Epithelial cell of esophagus (primary cell): ENCODE measurements at places on chromosomes 1 and 21.

- peak; percentile 70 for DNase-seq
Observed at GRCh38 chr1:91583326-91583755, 82.7 kb downstream of the CDC7 start.

DNA sequence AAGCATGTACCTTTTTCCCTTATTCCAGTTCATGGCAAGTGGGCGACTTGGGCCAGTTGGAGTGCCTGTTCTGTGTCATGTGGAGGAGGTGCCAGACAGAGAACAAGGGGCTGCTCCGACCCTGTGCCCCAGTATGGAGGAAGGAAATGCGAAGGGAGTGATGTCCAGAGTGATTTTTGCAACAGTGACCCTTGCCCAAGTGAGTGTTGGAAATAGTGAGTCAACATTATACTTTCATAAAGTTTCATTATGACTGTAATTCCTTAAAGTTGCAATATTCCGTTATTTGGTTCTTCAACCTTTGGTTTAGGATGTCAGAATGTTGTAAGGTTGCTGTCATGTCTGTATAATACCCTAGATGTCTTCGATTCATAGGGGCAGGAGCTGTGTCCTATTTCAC, 230.5 kb downstream of the TPR start:
- no peak for DNase-seq

DNA sequence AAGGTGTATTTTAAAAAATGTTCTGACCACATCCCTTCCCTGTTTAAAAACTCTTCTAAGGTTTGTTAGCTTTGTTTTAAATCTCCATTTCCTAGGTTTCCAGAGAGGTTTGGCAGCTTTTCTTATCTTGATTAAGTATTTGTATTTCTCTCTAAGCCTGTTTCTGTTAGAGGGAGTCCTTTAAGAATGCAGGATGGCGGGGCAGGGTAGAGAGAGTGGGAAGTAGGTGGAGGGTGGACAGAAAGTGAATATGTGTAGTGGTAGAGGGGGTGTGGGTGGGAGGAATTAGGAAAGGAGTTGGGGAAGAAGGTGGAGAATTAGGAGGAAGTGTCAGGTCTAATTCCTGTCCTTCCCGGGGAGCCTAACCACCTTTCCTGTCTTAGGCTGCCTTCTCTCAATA, 21.2 kb upstream of the SERBP1 start:
- no peak for DNase-seq

DNA sequence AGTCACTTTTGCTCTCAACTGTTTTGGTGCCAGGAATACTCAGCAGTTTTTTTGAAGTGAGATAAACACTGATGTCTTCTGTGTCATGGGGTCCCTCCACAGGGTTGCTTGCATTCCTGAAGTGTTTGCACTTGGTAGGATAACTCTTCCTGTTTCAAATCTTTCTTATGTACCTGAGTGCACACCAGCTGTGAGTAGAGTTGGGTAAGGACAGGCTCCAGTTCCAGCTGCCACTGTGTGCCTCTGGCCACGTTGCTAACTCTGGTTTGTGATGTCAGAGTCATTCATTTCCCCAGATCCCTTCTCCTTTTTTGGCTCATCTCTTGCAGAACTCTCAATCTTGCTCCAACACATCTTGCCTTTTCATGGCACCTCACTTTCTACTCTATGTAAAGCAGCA, 356.3 kb upstream of the B3GALT2 start:
- peak; percentile 7 for DNase-seq

DNA sequence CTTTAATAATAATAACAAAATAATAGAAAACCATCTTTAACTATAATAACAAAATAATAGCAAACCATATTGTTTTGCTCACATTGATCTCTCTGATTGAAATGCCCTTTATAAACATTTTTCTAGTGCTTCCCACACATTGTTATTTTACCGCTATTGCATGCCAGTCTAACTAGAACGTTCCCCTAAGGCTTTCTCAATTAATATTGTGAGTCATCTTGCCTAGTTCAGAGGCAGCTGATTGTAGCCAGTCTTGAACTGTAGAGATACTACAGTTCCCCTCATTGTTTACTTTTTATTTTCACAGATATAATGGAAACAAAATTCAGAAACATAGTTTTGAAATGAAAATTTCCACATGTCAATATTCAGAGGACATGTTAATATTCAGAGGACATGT, 192.3 kb upstream of the ADGRL4 start:
- DNase-seq: peak; percentile 76

- DNase-seq: no peak
Observed at GRCh38 chr1:232983375-232983774, 33.0 kb downstream of the NTPCR start.

DNA sequence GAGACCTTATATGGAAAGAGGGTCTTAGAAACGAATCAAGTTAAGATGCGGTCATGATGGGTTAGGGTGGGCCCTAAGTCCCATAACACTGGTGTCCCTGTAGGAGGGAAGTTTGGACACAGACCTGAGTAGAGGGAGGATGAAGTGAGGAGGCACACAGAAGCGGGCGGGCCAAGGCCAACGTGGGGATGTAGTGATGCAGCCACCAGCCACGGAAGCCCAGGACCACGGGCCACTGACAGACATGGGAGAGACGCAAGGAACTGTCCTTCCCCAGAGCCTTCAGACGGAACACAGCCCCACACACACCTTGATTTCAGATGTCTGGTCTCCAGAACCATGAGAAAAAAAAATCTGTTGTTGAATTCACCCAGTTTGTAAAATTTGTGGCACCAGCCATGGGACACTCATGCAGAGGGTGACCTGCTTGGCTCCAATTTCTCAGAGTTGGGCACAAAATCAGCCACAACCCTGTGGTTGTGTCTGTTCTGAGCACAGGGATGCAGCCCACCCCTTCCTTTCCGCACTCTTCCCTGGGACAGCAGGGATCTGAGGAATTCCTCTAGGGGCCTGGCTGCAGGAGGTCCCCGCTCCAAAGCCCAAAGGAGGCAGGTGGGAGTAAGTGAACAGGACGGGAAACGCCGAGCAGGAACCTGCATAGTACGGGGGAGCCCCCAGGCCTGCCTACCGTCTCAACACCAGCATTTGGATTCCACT, 61.1 kb downstream of the RIPK4 start:
- DNase-seq: no peak

GRCh38 chr1:178037510-178038253, 56.2 kb upstream of the RASAL2 start:
- peak; percentile 62 for DNase-seq

GRCh38 chr1:145917595-145917994, 922 bp downstream of the PEX11B start:
- DNase-seq: no peak

DNA sequence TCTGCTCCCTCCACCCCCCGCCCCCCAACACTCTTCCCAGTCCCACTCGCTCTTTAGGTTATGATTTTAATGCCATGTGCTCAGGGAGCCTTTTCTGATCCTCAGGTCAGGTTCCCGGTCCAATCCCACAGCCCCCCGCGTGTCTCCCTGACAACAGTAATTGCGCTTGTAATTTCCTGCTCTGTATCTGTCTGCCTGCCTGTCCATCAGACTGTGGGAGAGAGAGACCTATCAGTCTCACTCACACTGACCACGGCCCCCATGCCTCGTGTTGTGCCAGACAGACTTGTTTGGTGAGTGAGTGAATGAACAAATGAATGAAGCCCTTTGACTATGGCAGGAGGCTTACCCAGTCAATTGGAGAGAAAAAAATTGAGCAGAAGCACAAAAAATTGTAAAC, 50.8 kb upstream of the ECE1 start:
- DNase-seq: no peak

DNA sequence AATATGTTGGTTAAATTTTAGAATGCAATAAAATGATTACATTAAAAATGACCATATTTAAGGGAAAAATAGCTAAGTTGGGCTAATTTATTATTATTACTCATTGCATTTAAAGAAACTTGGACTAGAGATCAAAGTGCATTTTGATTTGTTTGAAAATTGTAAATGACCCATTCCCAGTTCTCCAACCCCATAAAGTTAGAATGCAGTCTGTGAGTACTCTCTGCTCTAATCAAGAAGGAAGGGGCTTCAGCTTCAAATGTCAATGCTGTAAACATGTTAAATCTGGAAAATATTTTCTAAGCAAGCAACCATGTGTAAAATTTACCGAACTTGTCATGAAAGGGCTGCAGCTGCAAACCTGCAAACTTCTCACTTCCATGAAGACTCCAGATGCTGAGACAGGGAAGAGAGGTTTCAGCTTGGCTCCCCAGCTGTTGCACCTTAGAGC, 232.7 kb downstream of the TTLL7 start:
- no peak for DNase-seq

- no peak for DNase-seq
Observed at GRCh38 chr1:37999430-38000232, 5.7 kb downstream of the FHL3 start.

GRCh38 chr1:201475915-201476669, 7.1 kb upstream of the PHLDA3 start:
- DNase-seq: peak; percentile 97

DNA sequence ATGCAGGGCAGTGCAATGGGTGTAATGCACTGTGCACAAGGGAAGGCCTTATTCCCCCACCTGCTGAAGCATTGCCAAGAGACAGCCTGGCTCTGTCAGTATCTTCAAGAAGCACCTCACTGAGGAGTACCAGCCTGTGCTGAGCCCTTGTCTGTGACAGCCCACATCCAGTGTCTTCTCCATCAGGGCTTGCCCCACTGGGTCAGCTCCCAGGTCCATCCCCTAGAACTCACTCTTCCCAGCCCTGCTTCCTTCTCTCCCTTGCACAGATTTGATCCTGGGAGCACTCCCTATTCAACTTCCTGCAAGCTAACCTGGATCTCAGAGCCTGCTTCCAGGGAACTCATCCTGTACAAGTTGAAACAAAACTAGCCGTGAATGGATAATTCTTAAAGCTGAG, 33.6 kb upstream of the IFNGR2 start:
- DNase-seq: no peak

GRCh38 chr1:200351425-200351824, 58.4 kb downstream of the ZNF281 start:
- DNase-seq: no peak

DNA sequence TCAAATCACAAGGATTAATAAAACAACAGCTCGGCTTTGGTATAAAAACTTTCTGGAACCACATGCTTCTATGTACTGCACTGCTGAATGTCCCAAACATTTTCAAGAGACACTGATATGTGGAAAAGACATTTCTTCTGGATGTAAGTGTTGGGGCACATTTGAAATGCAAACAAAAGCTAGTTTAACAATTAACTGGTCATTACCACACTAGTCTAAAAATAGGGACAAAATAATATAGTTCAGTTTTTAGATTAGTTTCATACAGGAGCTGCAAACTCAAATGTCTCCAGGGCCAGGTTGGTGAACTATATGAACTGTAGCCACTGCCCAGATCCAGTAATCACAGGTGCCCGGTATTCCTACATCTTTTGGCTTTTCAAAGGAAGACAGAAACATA, 3.2 kb downstream of the IL23R start:
- no peak for DNase-seq

DNA sequence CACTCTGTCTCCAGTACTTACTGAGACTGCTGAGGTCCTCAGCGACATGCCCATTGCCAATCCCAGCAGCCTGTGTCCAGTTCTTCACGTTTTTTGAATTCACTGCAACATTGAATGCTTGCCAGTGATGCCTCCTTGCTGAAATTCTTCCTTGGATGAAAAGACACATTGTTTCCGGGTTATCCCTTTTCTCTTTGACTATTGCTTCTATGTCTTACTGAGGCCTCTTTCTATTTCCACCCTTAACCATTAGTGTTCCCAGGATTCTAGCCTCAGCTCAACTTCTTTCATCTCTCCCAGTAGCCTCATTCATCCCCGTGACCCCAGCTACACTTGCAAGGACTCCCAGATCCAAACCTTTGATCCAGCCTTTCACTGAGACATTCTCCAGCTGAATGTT, 46.5 kb upstream of the KIF26B start:
- no peak for DNase-seq

DNA sequence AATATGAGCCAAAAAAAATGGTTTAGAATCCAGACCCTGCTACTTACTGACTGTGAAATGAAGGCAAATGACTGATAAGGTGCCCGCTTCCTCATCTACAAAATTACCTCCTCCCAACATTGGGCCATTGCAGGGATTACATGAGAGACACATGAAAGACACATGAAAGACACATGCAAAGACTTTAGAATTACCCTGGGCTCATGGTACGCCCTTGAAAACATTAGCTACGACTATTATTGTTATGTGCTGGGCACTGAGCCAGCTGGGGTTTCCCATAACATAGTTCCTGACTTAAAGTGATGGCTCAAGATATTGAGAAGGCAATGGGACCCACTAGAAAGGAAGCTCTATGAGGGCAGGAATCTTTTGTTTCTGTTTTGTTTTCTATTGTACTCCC, 43.7 kb upstream of the KANK4 start:
- no peak for DNase-seq

GRCh38 chr1:58592522-58593134, 15.6 kb upstream of the TACSTD2 start:
- DNase-seq: peak; percentile 98

- DNase-seq: peak; percentile 59
Observed at GRCh38 chr1:46174448-46175231, at the start of gene TSPAN1. Gene TSPAN1 (plus strand): TSS chr1:46175087. CDS start chr1:46181108, 6,021 bp downstream.

GRCh38 chr1:11070876-11071275, 11.1 kb upstream of the SRM start:
- DNase-seq: no peak

DNA sequence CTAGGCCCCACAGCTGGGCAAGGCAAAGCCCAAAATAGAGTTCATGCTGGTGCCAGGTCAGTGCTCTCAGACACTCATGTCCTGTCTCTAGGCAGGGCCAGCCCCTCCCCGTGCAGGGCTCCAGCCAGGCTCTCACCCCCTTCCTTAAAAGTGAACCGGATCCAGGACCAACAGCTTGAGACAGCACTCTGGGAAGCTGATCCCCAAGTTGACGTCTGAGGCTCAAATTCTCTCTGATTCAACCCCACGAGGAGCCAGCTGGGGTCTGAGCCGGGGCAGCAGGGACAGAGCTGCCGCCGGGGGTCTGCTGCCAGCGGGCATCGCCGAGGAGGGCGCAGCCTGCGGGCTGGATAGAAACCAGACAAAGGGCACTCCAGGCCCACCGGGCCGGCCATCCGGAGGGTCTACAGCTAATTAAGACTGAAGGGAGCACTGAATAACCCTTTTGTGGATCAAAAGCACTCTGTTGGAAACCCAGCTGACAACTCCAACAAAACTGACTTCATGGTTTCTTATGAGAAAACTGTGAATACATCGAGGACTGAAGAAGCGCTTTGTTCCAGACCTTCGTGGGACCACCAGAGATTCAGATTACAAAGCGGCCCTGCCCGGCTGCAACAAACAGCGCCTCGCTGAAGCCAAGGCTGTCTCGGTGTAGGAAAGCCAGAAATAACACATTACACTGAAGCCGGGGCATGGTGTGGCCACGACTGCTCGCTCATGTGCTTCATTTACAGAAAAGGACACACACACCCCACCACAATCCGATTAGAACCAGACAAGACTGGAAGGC, 95.8 kb downstream of the PSMG1 start:
- DNase-seq: no peak

DNA sequence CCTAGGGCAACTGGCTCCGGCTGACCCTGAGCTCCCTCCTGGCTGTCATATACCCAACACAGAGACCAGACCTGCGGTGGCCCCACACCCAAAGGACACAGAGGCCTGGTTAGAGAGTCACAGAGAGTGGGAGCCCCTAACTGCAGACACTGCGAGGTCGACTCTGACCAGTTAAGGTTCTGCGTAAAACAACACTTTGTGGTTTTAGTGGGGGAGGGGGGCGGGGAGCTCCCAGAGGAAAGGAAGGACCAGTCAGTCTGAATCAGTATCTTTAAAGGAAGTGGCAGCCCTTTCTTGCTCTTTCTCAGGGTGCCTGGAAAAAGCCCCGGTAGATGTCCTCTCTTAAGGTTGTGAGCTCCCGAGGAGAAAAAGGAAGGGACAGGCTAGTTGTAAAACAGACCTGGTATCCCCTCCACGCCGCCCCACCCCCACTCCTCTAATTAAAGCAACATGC, 2.4 kb downstream of the SSBP3 start:
- peak; percentile 56 for DNase-seq

GRCh38 chr1:235253219-235253962, 74.6 kb downstream of the ARID4B start:
- peak; percentile 83 for DNase-seq
